Activated CD4-positive, alpha-beta memory T cell treated with anti-CD3 and anti-CD28 coated beads, Interleukin-2, amount 10 ng/mL, durations not matched to agents 7 days and 5 days (primary cell): ENCODE measurements at places on chromosomes 3 and 15. TPM values are rescaled to one million over a fixed set of nuclear protein-coding genes. Genes with fewer than 3 reads are reported as not detected.

DNA sequence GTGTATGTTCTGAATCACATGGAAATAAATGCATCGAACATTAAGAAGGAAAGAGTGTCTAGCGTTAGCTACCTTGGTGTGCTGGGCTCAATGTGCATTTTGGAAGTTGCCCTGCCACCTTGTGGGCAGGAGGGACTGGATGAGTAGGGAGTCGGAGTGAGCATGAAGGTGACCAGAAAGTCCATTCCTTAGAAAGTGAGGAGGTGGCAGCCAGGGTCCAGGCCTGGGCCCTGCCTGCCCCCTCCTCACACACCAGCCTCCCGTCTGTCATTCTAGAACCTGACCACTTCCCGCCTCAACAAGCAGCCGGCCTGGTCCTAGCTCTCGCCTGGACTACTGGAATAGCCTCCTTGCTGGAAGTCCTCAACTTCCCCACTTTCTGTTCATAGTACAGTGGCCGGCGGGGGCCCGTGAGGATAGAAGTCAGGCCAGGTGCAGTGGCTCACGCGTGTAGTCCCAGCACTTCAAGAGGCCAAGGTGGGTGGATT is 10.2 kb upstream of the GATA2 start:
- peaks cover 33% of the 10 kb centered on the region for H3K27me3 ChIP-seq
- no peak overlapping the region for H3K4me3 ChIP-seq
- H3K36me3 ChIP-seq = no peaks in the 10 kb centered on the region
- no peak overlapping the region for H3K27ac ChIP-seq
- no peaks in the 10 kb centered on the region for H3K4me1 ChIP-seq
- DNase-seq = no peak

DNA sequence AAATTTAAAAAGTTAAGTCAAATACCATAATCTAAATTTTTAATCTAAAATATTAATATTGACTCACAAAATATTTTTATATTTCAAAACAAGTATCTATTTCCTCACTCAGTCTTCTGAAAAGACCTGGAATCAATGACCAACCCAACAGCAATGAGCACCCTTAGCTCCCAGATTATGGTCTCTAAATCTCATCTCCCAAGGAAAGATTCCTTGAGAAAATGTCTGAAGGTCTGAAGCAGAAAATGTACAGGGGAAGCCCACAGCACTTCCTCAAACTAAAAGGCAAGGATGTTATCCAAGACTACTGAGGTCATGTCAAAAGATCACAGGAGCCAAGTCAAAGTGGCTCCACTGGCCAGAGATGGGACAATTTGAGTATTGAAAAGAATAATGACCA is 51.0 kb upstream of the SLCO2A1 start:
- H3K27ac ChIP-seq = no peak overlapping the region
- H3K4me3 ChIP-seq = no peak overlapping the region
- no peak for DNase-seq
- H3K27me3 ChIP-seq = peaks cover 8% of the 10 kb centered on the region
- H3K4me1 ChIP-seq = no peaks in the 10 kb centered on the region

DNA sequence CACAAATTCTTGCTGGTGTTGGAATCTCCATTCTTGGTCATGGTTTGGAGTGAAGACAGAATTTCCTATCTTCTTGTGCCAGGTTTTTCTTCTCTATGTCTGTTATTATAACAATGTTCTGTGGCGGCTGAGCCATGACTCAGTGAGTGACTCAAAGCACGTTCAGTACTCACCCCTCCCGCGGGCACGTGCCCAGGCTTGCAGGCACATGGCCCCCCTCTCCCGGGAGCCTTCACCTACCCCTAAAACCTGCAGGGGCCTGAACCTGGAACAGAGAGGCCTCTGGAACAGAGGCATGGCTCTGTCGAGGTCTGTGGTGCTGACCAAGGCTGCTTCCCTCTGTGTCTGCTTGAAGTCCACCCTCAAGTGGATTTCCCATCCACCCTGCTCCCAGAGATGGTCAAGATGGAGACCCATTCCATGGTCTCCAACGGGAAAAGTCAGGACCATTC is 27.6 kb downstream of the PLXNB1 start:
- peaks cover 2% of the 10 kb centered on the region for H3K4me1 ChIP-seq
- DNase-seq = no peak
- H3K27ac ChIP-seq = no peak overlapping the region
- H3K36me3 ChIP-seq = no peaks in the 10 kb centered on the region
- H3K27me3 ChIP-seq = peaks cover 2% of the 10 kb centered on the region

- peaks cover 76% of the 10 kb centered on the region for H3K4me1 ChIP-seq
- no peak for DNase-seq
Observed at GRCh38 chr3:105827959-105828358, 40.9 kb downstream of the CBLB start.

- H3K36me3 ChIP-seq = peaks cover 49% of the 10 kb centered on the region
- H3K4me1 ChIP-seq = peaks cover 2% of the 10 kb centered on the region
- no peak overlapping the region for H3K27ac ChIP-seq
- DNase-seq = no peak
- no peaks in the 10 kb centered on the region for H3K27me3 ChIP-seq
- H3K4me3 ChIP-seq = no peak overlapping the region
Observed at GRCh38 chr3:172244011-172244410, 204.2 kb downstream of the GHSR start.

DNA sequence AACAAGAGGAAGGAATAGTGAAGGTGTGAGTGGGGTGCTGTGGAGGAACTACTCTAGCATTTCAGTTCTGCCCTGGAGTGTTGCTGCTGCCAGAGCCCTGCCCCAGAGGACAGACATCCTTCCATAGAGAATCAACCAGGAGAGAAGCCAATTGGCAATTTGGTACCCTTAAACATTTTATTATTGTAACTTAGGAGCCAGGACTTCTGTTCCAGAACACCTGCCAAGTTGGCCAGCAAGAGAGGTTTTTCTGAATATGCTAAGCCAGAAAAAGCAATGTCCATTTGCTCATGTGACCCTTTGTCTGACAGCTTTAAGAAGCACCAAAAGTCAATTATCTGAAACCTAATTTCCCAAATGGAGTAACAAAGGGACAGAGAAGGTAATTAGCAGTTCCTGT is 264.9 kb downstream of the MEX3B start:
- H3K4me3 ChIP-seq = no peak overlapping the region
- no peaks in the 10 kb centered on the region for H3K36me3 ChIP-seq
- H3K27me3 ChIP-seq = peaks cover 3% of the 10 kb centered on the region
- no peaks in the 10 kb centered on the region for H3K4me1 ChIP-seq

DNA sequence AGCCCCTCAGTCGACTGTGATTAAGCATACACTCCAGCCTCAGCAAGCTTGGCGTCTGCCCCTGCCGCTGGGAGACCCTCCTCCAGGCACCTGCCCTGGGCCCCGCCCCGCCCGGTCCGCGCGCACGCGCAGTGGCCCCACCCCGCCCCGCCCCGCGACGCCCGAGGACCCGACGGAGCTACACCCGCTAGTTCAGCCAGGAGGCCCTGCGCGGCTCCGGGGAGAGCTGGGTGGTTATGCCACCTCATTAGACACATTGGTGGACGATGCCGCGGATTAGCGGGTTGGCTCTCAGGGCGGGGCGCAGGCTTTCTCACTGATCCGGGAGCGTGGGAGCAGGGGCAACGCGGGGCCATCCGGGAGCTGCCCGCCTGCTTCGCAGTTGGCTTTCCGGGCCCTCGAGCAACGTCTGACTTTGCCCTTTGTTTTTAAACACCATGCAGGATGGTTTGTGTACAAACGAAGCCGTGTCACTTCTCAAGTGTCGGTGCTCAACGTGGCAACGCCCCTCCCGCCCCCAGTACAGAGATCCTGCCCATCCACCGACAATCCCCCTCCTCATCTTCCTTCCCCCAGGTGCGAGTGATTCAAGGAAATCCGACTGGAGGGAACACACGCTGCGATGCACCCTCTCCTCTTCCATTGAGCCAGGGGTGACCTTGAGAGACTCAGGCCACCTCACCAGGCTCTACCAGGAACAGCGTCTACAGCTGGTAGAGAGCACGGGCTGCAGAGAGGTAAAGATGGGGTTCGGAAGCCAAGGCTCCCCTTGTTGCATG is 109.3 kb downstream of the SHQ1 start:
- peaks cover 18% of the 10 kb centered on the region for H3K4me1 ChIP-seq
- H3K4me3 ChIP-seq = peak overlapping the region; percentile 73
- peak overlapping the region; percentile 57 for H3K27ac ChIP-seq
- DNase-seq = peak; percentile 76

DNA sequence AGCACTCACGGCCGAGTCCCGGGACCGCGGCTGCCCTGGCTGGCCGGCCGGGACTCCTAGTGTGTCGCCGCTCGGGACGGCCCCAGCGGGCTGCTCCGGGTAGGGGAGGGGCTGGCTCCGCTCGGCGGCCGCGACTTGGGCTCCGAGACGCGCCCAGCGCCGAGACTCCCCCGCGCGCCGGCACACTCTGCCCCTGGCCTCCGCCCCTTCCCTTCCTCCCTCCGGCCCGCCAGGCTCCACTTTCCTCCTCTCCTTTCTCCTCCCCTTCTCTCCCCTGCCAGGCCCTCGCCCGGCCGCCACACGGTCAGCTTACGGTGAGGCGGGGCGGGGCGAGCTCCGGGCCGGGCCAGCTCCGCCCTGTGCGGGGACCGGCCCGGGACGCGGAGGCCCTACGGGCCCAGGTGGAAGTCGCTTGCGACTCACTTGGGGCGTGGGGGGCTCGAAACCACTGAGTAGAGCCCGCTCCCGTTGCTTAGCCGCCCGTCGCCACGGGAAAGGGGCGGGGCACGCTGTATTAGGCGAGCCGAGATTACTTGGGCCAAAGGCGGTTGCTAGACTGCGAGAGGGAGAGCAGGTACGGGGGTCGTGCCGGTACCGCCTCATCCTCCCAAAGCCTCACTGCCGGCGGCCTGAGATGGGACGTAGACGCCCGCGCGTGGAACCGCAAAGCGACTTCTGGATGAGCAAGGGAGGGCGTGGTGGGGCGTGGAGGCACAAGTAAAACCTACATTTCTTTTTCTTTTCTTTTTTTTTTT is at the start of gene ITGB5:
ITGB5 (minus strand) TSS at position 189 of the 755 bp plus-strand sequence. CDS start 365 bp downstream, outside the sequence.
- H3K27ac ChIP-seq = no peak within 1 kb of the TSS
- no peaks in the 10 kb centered on the region for H3K36me3 ChIP-seq
- H3K27me3 ChIP-seq = peaks cover 55% of the 10 kb centered on the region
- DNase-seq = peak; percentile 24
- peak within 1 kb of the TSS; percentile 63 for H3K4me3 ChIP-seq

DNA sequence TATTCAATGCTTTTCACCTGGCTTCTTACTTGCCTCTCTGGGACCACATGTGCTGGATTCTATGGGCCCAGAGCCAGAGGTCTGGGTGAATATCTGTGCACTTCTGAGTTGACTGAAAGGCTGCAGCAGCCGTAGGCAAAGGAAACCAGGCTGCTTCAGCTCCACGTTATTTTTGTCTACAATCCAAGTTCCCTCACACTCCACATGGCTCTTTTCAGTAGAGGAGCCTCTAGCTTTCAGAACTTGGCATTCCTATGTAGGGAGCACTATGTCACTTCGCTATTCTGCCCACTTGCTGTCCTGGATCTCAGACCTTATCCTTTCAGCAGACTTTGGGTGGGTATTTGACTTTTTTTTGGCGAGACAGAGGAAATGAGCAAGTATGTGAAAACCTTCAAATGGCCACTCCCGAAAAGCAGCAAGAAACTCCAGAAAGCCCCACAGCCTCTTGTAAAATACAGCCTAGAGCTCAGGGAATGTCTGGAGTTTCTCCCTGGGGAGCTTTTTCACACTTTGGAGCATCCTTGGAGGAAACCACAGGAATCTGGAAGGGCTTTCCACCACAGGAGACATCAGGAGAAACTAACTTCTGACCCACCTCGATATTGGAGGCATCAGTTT is 80.9 kb downstream of the DUT start:
- H3K36me3 ChIP-seq = no peaks in the 10 kb centered on the region
- H3K27me3 ChIP-seq = no peaks in the 10 kb centered on the region
- DNase-seq = no peak
- no peak overlapping the region for H3K4me3 ChIP-seq
- H3K27ac ChIP-seq = no peak overlapping the region

DNA sequence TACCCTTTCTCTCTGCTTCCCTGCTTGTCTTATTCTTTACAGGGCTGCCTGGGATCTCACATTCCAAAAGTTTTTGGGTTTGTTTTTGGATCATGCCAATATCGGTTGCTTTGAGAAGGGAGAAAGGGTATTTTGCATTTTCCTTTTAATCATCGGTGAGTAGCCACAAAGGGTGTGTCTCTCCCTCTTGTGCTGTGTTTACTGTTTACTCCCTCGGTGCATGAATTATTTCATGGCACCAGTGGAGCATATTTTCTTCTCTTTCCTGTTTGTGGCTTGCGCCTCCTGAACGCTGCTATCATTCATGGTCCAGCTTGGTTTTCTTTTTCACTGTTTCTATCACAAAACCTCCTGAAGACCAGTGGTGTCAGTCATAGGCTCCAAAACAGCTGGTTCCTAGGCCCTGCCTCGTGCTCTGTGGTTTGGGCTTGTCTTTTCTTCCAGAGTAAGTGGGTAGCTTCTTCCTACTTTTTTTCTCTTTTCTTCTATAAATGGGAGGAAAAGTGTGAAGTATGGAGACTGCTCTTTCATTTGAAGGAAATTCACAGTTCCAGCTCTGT is 54.9 kb downstream of the IGF1R start:
- no peak for DNase-seq
- H3K27ac ChIP-seq = no peak overlapping the region
- no peak overlapping the region for H3K4me3 ChIP-seq
- H3K4me1 ChIP-seq = peaks cover 7% of the 10 kb centered on the region
- H3K36me3 ChIP-seq = peaks cover 3% of the 10 kb centered on the region

GRCh38 chr3:157098823-157099185 is 61.1 kb downstream of the CCNL1 start:
- peaks cover 5% of the 10 kb centered on the region for H3K36me3 ChIP-seq
- H3K4me1 ChIP-seq = peaks cover 58% of the 10 kb centered on the region
- H3K27me3 ChIP-seq = no peaks in the 10 kb centered on the region
- H3K4me3 ChIP-seq = no peak overlapping the region

DNA sequence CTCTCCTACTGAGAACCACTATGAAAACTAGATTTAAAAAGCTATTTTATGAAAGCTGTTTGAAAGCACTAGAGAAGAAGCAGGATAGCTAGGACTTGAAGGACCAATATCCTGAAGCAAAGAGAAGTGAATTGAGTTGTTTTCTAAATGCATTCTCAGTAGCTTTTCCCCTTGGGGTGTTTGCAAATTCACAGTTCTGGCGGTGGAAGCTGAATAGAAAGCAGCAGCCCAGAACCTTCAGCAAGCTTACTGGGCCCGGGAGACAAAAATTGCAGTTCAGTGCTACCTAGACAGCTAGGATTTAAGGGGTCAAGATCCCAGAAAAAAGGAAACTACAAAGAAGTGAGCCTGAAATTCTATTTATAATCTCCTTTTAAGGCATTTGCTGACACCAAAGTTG is 31.3 kb upstream of the ANP32A start:
- no peak overlapping the region for H3K27ac ChIP-seq
- no peaks in the 10 kb centered on the region for H3K4me1 ChIP-seq
- H3K4me3 ChIP-seq = no peak overlapping the region
- DNase-seq = no peak
- peaks cover 40% of the 10 kb centered on the region for H3K27me3 ChIP-seq

Gene SPCS1
- total RNA-seq = 107 TPM

GRCh38 chr3:41224120-41224806 is 25.0 kb downstream of the CTNNB1 start:
- H3K36me3 ChIP-seq = peaks cover 58% of the 10 kb centered on the region
- DNase-seq = no peak
- no peak overlapping the region for H3K27ac ChIP-seq
- no peaks in the 10 kb centered on the region for H3K27me3 ChIP-seq
- H3K4me1 ChIP-seq = peaks cover 29% of the 10 kb centered on the region
- H3K4me3 ChIP-seq = no peak overlapping the region

GRCh38 chr3:175869404-175869803 is 1010.3 kb downstream of the NAALADL2 start:
- H3K4me3 ChIP-seq = no peak overlapping the region
- DNase-seq = no peak
- H3K27ac ChIP-seq = no peak overlapping the region

Gene GUCA1C
- not detected for total RNA-seq

Gene PLCL2
- 39.8 TPM for total RNA-seq

Gene EXD1
- total RNA-seq = not detected

Gene RTP4
- total RNA-seq = 24.1 TPM

Gene PBRM1
- total RNA-seq = 70.2 TPM

Gene SHC4
- 1.9 TPM for total RNA-seq

GRCh38 chr3:196563721-196564225 is 4.6 kb downstream of the WDR53 start:
- peak overlapping the region; percentile 89 for H3K27ac ChIP-seq
- peaks cover 77% of the 10 kb centered on the region for H3K4me1 ChIP-seq
- H3K36me3 ChIP-seq = peaks cover 49% of the 10 kb centered on the region
